ENCODE measurements at places on chromosomes 7 and 10. TPM values are rescaled to one million over a fixed set of nuclear protein-coding genes. Genes with fewer than 3 reads are reported as not detected.

The GHRHR gene
- not detected for total RNA-seq

DNA sequence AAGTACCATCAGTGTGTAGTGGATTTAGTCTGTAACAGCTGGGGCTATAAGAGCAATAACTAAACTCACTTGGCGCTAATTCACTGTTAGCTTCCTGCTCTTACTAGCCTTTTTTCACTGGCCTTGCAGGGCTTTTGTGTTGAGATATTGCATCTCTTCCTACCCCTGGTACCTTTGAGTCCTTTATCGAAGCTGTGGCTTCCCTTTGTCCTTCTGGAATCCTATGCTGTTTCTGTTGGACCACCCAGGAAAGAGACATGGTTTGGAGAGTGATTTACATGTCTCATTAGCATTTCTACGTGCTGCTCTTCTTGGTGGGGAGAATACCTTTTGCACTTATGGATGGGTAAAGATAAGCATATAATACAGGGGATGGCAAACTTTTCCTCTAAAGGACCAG lies 103.8 kb downstream of the MLLT10 start:
- DNase-seq = no peak

DNA sequence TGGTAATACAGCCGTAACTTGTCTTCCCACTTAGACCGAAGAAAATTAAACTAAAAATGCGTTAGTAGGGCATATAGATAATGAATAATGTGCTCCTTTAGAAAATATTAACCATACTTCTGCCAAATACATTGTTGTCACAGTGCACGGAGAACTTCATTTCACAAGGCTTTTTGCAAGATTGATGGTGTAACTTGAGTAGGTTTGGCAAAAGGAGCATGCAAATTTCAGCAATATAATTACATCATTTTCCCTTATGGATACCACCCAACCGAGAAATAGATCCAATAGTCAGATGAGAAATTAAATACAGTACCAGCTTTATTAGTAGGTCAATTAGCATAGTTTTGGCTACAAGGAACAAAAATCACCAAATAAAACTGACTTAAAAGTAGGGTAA lies 792.6 kb upstream of the C7orf33 start:
- DNase-seq = no peak

The SRRM3 gene
- 0.64 TPM for total RNA-seq

- DNase-seq = no peak
These were observed 36.4 kb upstream of the MXI1 start for GRCh38 chr10:110171032-110171431.

GRCh38 chr7:155289949-155290501 lies 7.7 kb upstream of the INSIG1 start:
- no peak for DNase-seq

GRCh38 chr7:88230646-88231045 lies 10.8 kb upstream of the SRI start:
- DNase-seq = no peak

DNA sequence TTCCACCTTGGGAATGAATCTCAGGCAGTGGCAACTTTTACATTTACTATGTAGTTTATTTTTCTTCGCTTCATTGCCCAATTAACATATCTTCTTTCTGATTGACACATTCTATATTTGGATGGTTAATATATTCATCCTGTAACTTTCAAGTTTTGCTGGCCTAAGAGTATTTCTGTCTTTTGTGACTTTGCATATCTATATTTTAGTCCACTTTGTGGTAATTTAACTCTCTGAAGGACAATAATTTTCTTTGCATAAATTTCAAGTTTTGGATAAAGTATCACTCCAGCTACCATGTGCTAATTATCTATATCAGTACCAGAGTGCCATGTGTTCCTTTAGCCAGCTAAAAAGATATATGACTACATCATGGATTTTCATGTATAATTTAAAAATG lies 151.5 kb upstream of the KAT6B start:
- no peak for DNase-seq

The HOXA2 gene
- total RNA-seq = 0.64 TPM

DNA sequence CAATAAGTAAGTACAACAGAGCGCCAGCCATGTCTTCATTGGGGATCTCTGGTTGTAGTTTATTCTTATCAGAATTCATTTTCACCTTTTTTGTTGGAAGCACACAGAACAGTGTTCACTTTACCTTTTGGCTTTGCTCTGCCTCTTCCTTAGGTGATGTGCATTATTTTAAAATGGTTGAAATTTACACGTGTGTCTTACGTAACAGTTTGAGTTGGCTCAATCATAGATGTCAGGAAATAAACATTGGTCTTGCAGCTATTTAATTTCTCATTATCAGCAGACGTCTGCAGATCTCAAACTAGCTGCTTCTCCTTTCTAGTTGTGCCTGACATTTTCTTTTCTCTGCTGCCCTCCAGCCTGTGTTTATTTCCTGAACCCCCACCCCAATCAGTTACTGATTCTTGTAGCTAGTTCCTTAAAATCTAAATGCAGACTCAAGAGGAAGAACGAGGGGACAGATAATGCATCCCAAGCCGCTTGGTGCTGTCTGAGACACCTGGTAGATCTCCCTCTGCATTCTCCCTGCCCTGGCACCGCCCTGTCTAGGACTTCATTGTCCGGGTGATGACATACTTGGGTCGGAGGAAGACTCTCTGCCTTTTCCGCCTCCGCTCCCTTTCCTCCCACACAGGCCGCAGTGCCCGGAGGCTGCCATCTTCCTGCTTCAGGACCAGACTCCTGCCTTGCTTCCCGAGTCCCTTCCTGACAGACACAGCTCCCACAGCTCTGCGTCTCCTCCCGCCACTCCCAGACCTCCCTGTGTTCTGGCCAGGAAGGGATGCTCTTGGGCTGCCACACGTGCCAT lies 108.2 kb downstream of the ANKRD61 start:
- DNase-seq = no peak

DNA sequence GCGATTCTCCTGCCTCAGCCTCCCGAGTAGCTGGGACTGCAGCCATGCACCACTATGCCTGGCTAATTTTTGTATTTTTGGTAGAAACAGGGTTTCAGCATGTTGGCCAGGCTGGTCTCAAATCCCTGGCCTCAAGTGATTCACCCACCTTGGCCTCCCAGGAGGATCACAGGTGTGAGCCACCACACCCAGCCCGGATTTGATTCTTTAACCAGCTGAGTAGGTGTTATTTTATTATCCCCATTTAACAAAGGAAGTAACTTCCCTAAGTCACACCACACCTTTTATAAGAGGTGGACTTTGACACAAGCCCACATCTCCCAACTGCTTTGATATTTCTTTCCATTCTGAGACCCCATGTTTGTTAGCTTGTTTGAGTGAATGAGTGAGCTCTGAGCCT lies 25.0 kb downstream of the SLC25A28 start:
- DNase-seq = no peak

GRCh38 chr7:156665101-156665500 lies 24.5 kb downstream of the RNF32 start:
- DNase-seq = no peak

DNA sequence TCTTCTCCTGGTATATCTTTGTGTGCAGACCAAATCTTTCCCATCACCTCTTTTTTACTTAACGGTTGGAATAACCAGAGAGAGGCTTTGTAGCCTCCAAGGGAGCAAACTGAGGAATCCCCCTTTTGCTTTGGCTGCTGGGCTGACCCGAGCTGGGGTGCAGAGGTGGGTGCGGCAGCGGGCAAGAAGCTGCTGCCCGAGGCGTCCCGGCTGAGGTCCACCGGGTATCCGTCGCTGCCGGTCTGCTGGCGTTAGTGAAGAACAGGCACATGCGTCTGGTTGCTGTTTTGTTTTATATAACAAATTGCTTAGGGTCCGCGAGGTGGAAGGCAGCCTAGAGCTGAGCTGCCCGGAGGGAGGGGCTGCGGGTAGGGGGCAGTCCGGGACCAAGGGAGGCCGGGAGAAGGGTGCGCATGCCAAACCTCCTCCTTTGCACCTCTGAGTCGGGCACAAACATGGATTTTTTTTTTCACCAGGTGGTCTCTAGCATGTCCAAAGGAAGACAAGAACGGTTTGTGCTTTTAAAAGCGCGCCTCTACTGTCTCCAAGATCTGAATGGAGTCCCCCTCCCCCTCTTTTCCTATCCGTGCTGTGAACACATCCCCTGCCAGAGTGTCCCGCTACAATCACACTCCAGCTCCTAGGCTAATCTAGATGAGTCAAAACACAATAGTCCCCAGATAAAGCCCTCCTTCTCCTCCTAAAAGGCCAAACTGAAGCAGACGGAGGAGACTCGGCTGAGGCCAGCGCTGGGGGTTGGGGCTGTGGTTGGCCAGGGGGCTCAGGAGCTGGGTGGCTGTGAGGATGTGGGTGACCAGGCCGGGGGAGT lies 6.8 kb upstream of the GATA3 start:
- no peak for DNase-seq

The IDI2 gene
- total RNA-seq = not detected

DNA sequence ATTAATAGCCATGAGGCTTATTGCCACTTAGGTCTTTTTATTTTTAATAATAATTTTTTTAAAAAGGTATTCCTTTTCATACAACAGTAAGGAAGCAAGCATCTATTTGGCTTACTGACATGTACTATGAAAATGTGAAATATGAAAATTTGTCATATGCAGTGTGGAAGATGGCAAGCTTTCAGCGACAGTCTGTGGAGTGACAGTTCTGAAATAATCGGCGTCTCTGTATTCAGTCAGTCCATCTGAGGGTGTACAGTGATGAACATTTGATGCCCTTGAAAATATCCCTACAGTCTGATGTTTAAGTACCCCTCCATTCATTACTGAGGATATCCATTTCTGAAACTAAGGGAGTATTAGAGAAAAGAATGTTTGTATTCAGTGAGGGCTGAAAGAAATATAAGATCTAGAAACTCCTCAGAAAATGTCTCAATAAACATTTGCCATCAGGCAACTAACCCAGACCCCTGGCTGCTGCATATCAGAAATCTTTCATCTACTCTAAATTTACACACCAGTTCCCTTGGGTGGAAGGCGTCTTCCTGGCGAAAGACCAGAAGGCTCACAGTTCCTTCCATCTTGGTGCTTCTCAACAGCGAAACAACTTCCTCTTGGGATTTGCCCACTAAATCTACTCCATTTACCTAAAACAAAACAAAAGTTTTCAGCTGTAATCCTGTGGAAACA lies 440.6 kb downstream of the PARD3 start:
- DNase-seq = no peak

DNA sequence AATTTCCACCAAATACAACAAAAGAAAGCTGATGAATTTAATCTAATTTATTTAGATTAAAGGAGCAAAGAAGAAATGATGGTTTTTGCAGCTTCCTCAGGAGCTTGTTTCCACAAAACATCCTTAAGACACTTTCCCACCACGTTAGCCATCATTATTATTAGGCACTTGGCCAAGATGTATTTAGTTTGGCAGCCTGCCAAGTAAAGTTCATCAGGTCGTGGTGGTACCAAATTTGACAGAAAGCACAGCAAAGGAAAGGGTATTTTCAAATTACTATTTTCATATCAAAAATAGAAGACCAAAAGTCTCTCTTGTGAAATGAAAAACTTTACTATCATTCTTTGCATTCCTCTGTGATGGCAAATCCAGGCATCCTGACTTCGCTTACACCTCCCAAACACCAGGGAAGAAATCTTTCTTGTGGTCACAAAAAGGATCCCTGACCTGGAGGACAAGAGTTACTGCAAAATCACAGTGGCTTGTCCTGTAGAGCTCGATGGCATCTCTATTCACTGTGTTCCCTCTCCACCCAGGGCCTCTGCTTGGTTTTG lies 123.1 kb upstream of the INHBA start:
- DNase-seq = no peak

The CALHM1 gene
- not detected for total RNA-seq

DNA sequence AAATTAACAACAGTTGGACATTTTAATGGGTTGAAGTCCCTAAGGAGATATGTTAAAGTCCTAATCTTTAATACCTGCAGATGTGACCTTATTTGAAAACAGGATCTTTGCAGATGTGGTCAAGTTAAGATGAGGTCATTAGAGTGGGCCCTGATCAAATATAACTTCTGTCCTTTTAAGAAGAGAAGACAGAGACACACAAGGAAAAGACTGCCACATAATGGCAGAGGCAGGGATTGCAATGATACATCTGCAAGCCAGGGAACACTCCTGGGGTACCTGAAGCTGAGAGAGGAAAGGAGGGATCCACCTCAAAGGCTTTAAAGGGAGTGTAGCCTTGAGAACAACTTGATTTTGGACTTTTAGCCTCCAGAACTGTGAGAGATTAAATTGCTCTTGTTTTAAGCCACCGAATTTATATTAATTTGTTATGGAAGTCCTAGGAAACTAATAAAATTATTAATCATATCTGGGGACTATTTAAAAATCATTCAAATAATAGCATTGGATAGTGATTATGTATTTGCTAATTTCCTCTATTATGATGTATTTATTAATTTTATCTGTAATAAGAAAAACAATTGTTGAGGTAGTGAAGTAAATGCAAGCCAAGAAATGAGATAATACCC lies 700.0 kb upstream of the PCDH15 start:
- no peak for DNase-seq

The TAC1 gene
- not detected for total RNA-seq

The PODXL gene
- 17.3 TPM for total RNA-seq

- DNase-seq = no peak
These were observed 80.3 kb upstream of the SEM1 start for GRCh38 chr7:96789914-96790313.

The GIMAP4 gene
- not detected for total RNA-seq

GRCh38 chr7:91352091-91352490 lies 87.9 kb downstream of the FZD1 start:
- no peak for DNase-seq

The FAM24B gene
- total RNA-seq = 2.9 TPM

- no peak for DNase-seq
These were observed 41.2 kb downstream of the ADCYAP1R1 start for GRCh38 chr7:31093282-31093681.

GRCh38 chr10:105112862-105113261 lies 471.8 kb downstream of the SORCS3 start:
- no peak for DNase-seq

GRCh38 chr7:101507791-101508252 lies 121.3 kb downstream of the MYL10 start:
- peak; percentile 24 for DNase-seq

The PTF1A gene
- not detected for total RNA-seq

GRCh38 chr10:103638948-103639347 lies 145.4 kb downstream of the NEURL1 start:
- no peak for DNase-seq

The PTPRZ1 gene
- total RNA-seq = 0.43 TPM

The CFAP70 gene
- total RNA-seq = 0.43 TPM

- peak; percentile 71 for DNase-seq
These were observed 23.7 kb downstream of the XPNPEP1 start for GRCh38 chr10:109899356-109900331.

The MBL2 gene
- not detected for total RNA-seq

GRCh38 chr7:136877509-136877908 lies 9.1 kb downstream of the CHRM2 start:
- no peak for DNase-seq

DNA sequence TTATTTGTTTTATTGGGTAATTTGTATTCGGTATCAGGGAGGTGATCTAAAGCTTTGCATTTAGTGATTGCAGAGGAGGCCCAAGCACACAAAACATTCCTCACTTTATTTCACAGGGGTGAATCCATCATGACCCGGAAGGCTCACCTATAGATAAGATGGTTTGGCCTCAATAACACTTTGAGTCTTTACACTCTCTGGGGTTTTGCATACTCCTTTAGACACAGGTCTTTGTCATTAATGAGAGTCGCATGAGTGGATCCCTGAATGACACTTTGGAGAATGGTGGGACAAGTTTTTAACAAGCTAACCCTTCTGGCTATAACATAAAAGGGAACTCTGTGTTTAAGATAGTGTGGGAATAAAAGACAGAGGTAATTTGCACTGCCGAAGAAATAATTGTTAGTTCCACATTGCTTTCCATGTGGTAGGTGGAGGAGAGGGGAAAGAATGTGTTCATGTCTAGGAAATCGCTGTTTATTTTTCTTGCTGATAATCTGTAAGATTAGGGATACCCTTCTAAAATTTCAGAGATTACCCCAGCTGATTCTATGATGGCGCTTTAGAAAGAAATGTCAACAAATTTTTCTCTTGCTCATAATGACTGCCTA lies 455.8 kb downstream of the TFEC start:
- no peak for DNase-seq

Measured in fibroblast of villous mesenchyme (primary cell).